SK-N-MC (cell line): ENCODE measurements at places on chromosomes 5 and 9.

GRCh38 chr9:20914556-20914955, 116.9 kb downstream of the HACD4 start:
- no peak for DNase-seq

DNA sequence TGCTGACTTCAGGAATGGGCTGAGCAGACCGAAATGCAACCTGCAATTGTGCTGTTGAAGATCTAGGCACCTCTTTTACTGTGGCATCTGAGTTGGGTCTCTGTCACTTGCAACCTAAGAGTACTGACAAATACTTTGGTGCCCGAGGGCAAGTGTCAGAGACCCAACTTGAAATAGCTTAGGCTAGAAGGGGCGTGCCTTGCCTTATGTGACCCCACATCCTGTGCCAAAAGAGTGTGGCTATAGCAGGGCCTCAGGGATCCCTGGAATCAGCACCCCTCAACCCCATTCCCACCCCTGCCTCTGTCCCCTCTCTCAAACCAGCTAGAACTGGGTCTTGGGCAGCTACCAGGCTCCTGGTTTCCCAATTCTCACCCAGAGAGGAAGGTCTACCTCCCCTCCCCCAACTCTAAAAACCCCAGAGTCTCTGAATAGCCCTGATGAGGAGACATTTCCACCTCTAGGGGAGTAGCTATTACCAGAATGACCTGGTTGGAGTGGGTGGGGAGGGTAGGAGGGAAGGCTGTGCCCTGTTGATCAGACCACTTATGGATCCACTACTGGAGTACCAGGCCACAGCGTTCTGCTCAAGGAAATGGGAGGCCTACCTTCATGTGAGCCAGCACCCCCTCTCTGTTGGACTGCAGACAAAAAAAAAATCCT, 17.5 kb downstream of the RAI14 start:
- DNase-seq, result no peak

DNA sequence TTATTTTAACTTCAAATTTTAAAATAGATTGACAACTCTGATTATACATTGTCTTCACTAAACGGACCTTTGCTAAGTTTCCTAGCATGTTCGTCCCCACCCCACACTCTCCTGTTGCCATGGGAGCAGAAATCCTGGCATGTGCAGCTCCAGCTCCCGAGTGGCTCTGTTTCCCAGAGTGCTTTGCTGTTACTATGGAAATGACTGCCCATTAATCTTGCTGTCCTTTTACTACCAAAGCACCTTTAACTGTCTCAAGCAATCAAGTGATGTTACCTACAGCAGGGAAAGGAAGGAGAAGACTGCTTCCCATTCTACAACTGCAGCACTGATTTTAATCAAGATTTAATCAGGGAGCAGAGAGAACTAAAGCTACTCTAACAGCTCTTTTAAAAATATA, 212.0 kb upstream of the KIF2A start:
- no peak for DNase-seq

DNA sequence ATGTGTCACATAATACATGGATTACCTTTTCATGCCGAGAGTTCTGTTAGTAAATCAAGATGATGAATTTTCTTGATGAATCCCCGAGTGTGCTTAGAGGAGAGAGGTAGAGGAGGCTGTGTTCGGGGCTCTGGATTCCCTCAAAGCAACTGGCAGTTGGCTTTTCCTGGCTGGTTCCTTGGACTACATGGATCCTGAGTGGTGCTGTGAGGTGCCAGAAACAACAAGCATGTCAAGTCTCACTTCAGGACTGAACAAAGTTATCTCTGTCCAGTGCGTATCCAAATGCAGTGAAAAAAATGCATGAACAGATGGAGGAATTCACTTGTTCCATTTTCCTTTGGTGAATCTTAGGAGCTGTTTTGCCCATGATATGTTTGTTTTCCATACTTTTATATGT, 231.7 kb downstream of the FBXL7 start:
- DNase-seq, result no peak

- DNase-seq, result no peak
These were observed 70.7 kb upstream of the TAF1L start for GRCh38 chr9:32706004-32706724.

DNA sequence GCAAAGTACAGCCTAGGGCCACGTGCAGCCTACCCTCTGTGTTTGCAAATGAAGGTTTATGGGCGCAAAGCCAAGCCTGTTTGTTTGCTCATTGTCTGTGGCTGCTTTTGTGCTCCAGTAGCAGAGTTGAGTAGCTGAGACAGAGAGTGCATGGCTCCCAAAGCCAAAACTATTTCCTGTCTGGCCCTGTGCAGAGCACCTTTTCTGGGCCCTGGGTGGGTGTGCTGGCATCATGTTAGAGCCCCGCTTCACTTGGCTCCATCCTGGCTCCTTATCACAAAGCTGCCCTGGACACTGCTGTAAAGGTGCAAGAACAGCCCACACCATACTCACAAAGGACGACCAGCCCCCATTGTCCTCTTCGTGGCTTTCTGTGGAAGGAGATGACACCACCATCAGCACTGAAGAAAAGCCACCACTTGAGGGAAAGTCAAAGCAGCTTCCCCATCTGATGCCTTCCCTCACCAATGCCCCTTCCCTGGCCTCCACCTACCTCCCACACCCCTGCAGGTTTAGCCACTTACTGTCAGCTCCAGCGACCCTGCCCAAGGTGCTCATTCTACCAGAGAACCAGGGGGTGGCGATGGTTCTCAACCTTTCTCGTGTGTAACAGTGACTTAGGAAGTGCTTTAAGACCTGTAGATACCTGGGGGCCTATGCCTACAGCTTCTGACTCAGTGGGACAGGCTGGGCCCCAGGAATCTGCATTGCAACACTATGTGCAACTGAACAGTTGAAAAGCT, 23.4 kb downstream of the LCP2 start:
- DNase-seq, result no peak

GRCh38 chr5:36442796-36443195, 141.1 kb upstream of the RANBP3L start:
- no peak for DNase-seq

- DNase-seq, result no peak
These were observed 29.4 kb upstream of the PURA start for GRCh38 chr5:140084541-140084940.

- no peak for DNase-seq
These were observed 172.3 kb downstream of the ATP10B start for GRCh38 chr5:160679567-160680309.

- no peak for DNase-seq
These were observed 29.9 kb downstream of the TENT4A start for GRCh38 chr5:6743161-6743560.

GRCh38 chr5:107268241-107268640, 402.5 kb downstream of the EFNA5 start:
- DNase-seq, result no peak

- DNase-seq, result no peak
These were observed 12.9 kb upstream of the CAST start for GRCh38 chr5:96649251-96649662.

DNA sequence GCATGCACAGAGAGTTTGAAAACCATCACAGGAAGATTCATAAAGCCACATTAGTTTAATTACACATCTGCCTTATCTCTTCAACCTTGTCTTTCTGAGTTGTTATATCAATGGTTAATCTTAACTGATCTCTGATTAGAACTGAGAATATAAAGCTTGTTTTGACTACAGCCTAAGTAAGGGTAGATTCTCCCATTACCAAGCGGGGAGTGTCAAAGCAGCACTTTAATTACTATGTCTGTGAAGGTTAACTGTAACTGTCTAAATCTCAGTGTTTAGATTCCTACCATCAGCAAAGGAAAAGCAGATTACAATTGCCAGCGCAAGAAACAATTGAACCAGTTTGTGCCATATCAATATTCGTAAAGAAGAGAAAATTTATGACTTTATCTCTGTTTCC, 348.7 kb downstream of the CDH12 start:
- no peak for DNase-seq

- DNase-seq, result no peak
These were observed 66.5 kb downstream of the TNPO1 start for GRCh38 chr5:72882989-72883388.

GRCh38 chr5:59873113-59873512, 20.4 kb downstream of the PDE4D start:
- DNase-seq, result no peak

- DNase-seq, result no peak
These were observed 39.0 kb upstream of the EXOC3 start for GRCh38 chr5:403995-404394.

- no peak for DNase-seq
These were observed 1254.9 kb upstream of the DMAC1 start for GRCh38 chr9:9054354-9054992.

GRCh38 chr5:135441350-135441831, 5.8 kb downstream of the DCANP1 start:
- no peak for DNase-seq

GRCh38 chr5:175148636-175149172, 295.3 kb downstream of the DRD1 start:
- DNase-seq, result no peak

- DNase-seq, result no peak
These were observed 98.5 kb downstream of the SNX18 start for GRCh38 chr5:54616031-54616430.

DNA sequence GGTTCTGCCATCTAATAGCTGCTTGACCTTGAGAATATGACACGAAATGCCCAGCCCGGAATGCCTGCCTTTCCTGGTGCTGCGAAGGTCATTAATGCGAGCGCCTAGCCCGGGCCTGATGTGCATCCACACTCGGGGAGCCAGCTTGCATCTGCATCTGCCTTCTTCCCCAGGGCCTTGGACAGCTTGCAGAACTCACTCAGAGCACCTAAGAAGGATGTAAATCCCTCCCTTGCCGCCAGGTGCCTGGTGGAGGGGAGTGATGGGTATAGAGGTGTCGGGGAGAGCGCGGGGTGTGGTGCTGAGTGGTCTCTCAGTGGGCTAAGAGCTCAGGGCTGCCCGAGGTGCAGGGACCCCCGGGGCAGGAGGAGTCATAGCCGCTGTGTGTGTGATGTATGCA, 127.2 kb downstream of the MRPL36 start:
- DNase-seq, result no peak

- DNase-seq, result no peak
These were observed 189.8 kb upstream of the TRIM32 start for GRCh38 chr9:116497095-116497890.

DNA sequence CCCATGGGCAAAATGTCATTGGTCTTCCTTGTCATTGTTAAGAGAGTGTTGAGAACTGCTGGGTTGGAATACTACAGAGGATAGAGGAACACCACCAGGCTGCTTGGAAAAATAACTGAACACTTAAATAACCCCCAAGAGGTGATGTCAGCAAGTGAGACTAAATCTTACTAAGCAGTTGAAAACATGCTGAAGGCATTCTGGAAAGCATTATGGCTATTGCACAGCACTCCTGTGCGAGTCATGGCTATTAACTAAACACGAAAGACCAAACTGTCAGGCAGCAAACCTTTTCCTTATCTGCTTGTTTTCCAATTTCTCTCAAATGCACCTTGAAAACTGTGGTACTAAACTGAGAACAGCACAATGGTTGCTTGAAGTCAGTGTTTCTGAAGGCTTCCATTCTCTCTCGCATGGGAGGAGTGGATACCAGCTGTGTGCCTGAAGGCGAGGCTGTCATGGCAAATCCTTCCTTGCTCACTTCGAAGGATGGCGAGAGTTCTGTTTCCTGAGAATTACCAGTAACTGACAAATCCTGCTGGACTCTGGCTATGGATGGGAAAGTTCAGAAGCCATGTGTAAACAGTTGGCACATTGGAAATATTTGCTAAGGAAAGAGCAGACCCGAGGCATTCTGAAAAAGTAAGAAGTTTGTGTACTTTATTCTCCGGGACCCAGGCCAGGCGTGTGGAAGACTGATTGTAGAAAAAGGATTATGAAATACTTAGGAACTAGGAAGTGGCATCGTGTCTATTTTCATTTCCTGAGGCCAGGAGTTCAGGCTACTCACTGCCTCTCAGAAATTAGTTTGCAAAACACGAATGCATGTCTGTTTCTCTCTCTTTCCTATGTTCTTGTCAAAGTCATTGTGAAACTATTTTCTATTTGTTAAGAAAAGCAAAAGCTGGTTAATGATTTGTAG, 182.1 kb downstream of the DMRT2 start:
- DNase-seq, result peak; percentile 30

GRCh38 chr9:19117039-19117716, 10.1 kb downstream of the PLIN2 start:
- no peak for DNase-seq

DNA sequence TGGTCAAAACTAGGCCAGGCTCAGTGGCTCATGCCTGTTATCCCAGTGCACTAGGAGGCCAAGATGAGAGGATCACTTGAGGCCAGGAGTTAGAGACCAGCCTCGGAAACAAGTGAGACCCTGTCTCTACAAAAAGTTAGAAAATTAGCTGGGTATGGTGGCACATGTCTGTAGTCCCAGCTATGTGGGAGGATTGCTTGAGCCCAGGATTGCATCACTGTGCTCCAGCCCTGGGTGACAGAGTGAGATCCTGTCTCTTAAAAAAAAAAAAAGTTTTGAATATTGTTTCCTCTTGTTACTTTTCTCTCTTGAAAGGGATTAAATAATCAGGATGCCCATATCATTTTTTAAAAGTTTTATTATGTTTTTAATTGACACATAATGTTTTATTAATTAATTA, 7.6 kb downstream of the ARHGEF37 start:
- no peak for DNase-seq

DNA sequence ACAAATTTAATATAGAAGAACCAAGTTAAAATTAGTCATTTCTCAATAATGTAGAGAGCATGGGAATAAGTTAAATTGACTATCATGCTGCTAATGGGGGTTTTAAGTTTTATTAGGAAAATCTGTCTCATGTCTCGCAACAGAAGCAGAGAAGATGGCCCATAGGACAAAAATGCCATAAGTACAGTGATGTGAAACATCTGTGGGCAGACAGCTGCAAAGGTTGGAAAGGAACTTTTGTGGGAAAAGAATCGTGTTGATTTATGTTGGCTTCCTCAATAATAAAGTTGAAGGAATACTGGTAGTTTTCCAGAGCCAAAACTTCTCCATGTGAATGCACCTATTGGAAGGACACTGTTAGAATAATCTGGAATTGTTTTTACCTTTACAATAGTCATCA, 44.8 kb downstream of the VCAN start:
- DNase-seq, result no peak

DNA sequence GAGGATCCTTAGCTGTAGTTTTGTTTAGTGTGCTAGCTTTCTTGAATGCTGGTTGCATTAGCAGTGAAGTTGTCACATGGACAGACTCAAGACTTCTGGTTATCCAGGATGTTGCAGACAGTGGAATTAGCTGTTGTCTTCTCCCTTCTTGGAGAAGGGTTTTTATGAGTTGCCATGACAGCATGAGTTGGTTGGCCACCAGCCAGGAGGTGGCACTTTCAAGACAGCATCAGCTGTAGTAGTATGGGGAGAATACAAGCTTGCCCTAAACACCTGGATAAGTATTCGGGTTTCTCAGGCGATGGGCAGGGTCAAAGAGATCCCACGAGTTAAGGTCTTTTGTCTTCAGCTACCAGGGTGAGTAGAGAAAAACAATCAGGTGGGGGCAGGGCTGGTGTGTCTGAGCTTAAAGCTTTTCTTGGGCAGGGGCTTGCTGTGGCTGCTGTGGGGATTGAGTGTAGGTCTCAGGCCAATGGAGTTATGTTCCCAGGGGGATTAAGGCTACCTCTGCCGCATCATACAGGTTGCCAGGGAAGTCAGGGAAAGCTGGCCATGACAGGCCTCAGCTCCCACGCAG, 7.7 kb upstream of the C5orf47 start:
- DNase-seq, result no peak
